ENCODE measurements at places on chromosomes 5 and 9. TPM values are rescaled to one million over a fixed set of nuclear protein-coding genes. Genes with fewer than 3 reads are reported as not detected.

DNA sequence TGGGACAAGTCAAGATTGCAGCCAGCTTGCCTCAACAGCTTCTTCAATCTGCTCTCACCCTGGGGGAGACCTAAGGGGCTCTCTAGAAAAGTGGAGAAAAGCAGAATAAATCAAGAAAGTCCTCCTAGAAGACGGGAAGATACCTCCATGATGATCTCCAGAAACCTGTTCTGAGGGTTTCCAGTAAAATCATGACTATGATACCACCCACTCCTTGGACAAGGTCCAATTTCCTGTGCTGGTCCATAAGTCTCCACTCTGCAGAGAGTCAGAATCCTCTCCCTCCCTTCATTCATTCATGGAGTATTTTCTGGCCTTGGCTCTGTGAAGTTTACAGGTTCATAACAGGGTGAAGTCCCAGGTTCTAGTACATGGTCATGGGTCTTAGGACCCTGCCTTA is 168.6 kb downstream of the SLC12A2 start:
- no peaks in the 10 kb centered on the region for H3K36me3 ChIP-seq
- no peak overlapping the region for H3K27ac ChIP-seq
- no peaks in the 10 kb centered on the region for H3K4me1 ChIP-seq
- no peak overlapping the region for H3K4me3 ChIP-seq
- no peaks in the 10 kb centered on the region for H3K27me3 ChIP-seq
- DNase-seq, result no peak

DNA sequence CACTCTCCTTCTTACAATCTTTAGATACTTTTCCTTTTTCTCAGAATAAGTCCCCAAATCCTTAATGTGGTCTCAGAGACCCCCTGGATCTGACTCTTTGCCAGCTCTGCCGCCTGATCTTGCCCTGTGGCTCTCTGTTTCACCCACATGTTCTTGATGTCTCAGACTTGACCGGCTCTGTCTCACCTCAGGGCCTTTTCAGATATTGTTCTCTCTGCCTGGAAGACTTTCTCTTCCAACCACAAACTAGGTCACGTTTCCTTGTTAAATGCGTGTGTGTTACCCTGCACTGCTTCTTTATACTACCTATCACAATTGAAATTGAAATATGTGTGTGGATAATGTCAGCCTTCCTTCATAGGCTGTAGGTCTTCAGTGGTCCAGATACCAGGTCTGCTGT is 265.4 kb upstream of the NUDT12 start:
- no peak for DNase-seq
- H3K36me3 ChIP-seq, result no peaks in the 10 kb centered on the region
- no peaks in the 10 kb centered on the region for H3K4me1 ChIP-seq
- H3K4me3 ChIP-seq, result no peak overlapping the region

GRCh38 chr5:120055858-120056257 is 408.2 kb upstream of the PRR16 start:
- no peaks in the 10 kb centered on the region for H3K4me1 ChIP-seq
- no peaks in the 10 kb centered on the region for H3K27me3 ChIP-seq
- DNase-seq, result no peak
- no peak overlapping the region for H3K4me3 ChIP-seq
- H3K27ac ChIP-seq, result no peak overlapping the region

- H3K4me3 ChIP-seq, result no peak overlapping the region
- no peak overlapping the region for H3K27ac ChIP-seq
- H3K27me3 ChIP-seq, result no peaks in the 10 kb centered on the region
- no peaks in the 10 kb centered on the region for H3K4me1 ChIP-seq
Observed at GRCh38 chr9:107024193-107024592, 161.2 kb downstream of the ZNF462 start.

DNA sequence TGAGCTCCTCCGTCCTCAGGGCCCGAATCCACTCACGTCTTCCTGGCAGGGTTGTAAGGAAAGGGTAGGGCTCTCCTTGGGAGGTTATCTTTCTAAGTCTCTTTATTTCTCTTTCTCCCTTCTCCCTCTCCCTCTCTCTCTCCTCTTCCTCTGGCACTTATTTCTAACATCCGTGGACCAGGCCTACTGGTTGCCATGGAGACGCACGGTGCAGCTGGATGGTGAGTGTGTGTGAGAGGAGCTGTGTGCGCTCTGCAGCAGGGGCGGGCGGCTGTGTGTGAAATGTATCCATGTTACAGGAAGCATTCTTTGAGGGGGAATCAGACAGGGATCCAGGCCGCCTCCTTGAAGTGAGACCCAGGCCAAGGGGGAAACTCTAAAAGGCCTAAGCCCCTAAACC is 32.2 kb downstream of the PCDH1 start:
- H3K36me3 ChIP-seq, result no peaks in the 10 kb centered on the region
- H3K4me1 ChIP-seq, result peaks cover 42% of the 10 kb centered on the region
- H3K4me3 ChIP-seq, result no peak overlapping the region
- H3K27me3 ChIP-seq, result no peaks in the 10 kb centered on the region

GRCh38 chr5:83512061-83512745 is 40.7 kb downstream of the VCAN start:
- H3K27me3 ChIP-seq, result no peaks in the 10 kb centered on the region
- H3K4me3 ChIP-seq, result no peak overlapping the region
- H3K36me3 ChIP-seq, result no peaks in the 10 kb centered on the region
- H3K27ac ChIP-seq, result no peak overlapping the region

DNA sequence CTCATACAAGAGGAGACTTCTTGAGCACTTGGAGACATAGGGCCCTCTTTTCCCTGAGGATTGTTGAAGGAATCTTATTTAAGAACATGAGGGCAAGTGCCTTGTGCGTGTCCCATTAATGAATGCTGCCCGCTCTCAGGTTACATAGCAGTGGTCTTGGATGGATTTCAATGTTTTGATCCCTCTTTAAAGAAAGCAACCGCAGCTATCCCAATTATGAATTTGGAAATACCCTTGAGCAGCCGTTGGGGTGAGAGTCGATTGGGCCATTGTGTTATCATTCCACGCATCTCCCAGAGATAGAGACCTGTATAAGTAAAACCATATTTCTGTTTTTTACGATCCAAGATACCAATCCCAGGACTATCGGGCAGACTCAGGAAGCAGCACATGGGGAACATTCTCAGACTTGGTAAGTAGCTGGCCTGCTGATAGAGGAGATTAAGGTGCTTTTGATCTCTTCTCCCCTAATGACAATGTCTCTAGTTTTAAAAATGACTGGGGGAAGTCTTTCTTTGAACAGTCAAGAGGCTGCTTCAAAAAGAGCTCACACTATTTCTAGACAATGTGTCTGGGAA is 145.3 kb downstream of the MACROH2A1 start:
- H3K4me1 ChIP-seq, result no peaks in the 10 kb centered on the region
- no peak overlapping the region for H3K4me3 ChIP-seq
- no peak overlapping the region for H3K27ac ChIP-seq
- no peaks in the 10 kb centered on the region for H3K27me3 ChIP-seq
- no peak for DNase-seq

GRCh38 chr5:124662181-124662781 is 84.2 kb downstream of the ZNF608 start:
- H3K27ac ChIP-seq, result peak overlapping the region; percentile 47
- H3K4me3 ChIP-seq, result no peak overlapping the region
- no peaks in the 10 kb centered on the region for H3K36me3 ChIP-seq
- H3K27me3 ChIP-seq, result no peaks in the 10 kb centered on the region
- DNase-seq, result no peak

GRCh38 chr9:121885345-121885901 is 207.7 kb downstream of the TTLL11 start:
- no peak for DNase-seq
- no peaks in the 10 kb centered on the region for H3K4me1 ChIP-seq
- no peaks in the 10 kb centered on the region for H3K27me3 ChIP-seq
- H3K4me3 ChIP-seq, result no peak overlapping the region
- no peaks in the 10 kb centered on the region for H3K36me3 ChIP-seq

DNA sequence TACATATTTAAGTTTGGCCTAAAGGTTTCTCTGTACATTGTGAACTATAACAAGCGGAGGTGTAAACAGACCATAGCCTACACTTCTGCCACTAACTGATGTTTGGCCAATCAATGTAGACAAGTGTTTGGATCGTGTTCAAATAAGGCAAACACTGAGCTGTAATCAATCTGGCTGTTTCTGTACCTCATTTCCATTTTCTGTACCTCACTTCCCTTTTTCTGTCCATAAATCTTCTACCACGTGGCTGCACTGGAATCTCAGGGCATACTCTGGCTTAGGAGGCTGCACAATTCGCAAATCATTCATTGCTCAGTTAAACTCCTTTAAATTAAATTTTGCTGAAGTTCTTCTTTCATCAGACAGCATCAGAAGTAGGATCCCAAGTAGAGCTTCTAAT is 140.9 kb downstream of the SLC25A46 start:
- H3K4me3 ChIP-seq, result no peak overlapping the region
- DNase-seq, result no peak
- no peaks in the 10 kb centered on the region for H3K27me3 ChIP-seq
- H3K27ac ChIP-seq, result no peak overlapping the region

- no peaks in the 10 kb centered on the region for H3K4me1 ChIP-seq
- H3K4me3 ChIP-seq, result no peak overlapping the region
- DNase-seq, result peak; percentile 28
- H3K27ac ChIP-seq, result no peak overlapping the region
- H3K36me3 ChIP-seq, result no peaks in the 10 kb centered on the region
- no peaks in the 10 kb centered on the region for H3K27me3 ChIP-seq
Observed at GRCh38 chr9:93257808-93258331, 73.9 kb downstream of the WNK2 start.

GRCh38 chr9:5835808-5836207 is 2.9 kb upstream of the ERMP1 start:
- peaks cover 37% of the 10 kb centered on the region for H3K4me1 ChIP-seq
- H3K27ac ChIP-seq, result peak overlapping the region; percentile 44
- no peaks in the 10 kb centered on the region for H3K27me3 ChIP-seq
- no peak overlapping the region for H3K4me3 ChIP-seq
- H3K36me3 ChIP-seq, result no peaks in the 10 kb centered on the region

DNA sequence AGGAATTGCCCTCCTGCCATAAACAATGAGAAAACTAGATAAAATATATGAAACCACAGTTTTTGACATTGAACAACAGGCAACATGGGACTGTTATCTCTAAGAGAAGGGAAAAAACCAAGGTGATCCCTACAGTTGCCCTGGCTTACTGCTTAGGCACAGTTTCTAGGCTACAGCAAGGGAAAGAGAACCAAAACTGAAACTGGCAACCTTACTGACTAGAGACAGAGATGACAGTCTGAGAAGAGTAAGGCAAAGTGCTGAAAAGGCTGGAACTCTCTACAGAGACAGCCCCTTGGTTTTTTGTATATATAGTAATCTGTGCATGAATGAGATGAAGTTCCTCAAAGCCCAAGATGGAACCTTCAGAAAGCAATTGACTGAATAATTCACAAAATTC is 36.2 kb upstream of the REEP2 start:
- H3K36me3 ChIP-seq, result peaks cover 29% of the 10 kb centered on the region
- no peak overlapping the region for H3K4me3 ChIP-seq
- no peak overlapping the region for H3K27ac ChIP-seq
- H3K4me1 ChIP-seq, result no peaks in the 10 kb centered on the region
- DNase-seq, result no peak

DNA sequence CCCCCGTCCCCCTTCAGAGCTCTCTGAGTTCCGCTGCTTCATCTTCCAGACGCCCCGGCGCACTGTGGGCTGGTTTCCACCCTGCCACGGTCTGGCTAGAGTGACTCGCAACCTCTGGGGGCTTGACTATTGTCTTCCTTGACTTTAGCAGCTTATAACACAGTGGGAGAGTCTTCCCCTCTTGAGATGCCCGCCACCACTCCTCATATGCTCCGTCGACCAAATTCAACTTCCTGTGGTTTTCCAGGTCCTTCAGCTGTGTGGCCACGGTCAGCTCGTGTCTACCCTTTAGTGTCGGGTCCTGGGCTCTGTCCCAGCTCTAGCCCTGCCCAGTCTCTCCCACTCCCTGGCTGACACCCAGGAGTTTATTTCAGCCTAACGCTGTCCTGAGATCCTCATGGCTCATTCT is 28.2 kb upstream of the NCS1 start:
- H3K27ac ChIP-seq, result no peak overlapping the region
- H3K27me3 ChIP-seq, result no peaks in the 10 kb centered on the region
- no peaks in the 10 kb centered on the region for H3K36me3 ChIP-seq
- H3K4me1 ChIP-seq, result no peaks in the 10 kb centered on the region
- no peak overlapping the region for H3K4me3 ChIP-seq

Gene SMIM33
- not detected for total RNA-seq

Gene RNF183
- not detected for total RNA-seq

Gene PTGR1
- total RNA-seq, result 567 TPM

Gene RNF180
- total RNA-seq, result 6.7 TPM

Gene MEGF9
- 26.8 TPM for total RNA-seq
